NCI-H510A (cell line): ENCODE measurements at places on chromosomes 7 and 10.

GRCh38 chr7:106679153-106679931 is 18.4 kb upstream of the CCDC71L start:
- no peak for DNase-seq

GRCh38 chr10:51667678-51668335 is 31.6 kb downstream of the CSTF2T start:
- DNase-seq = no peak

GRCh38 chr7:158649279-158649678 is 55.3 kb downstream of the NCAPG2 start:
- no peak for DNase-seq

- no peak for DNase-seq
These were observed 607.7 kb downstream of the GALNT17 start for GRCh38 chr7:71739520-71740173.

- no peak for DNase-seq
These were observed 394.6 kb downstream of the SDK1 start for GRCh38 chr7:3695602-3696001.

GRCh38 chr7:135717693-135718092 is 10.3 kb downstream of the SLC13A4 start:
- no peak for DNase-seq

GRCh38 chr10:82576093-82576492 is 701.1 kb downstream of the NRG3 start:
- DNase-seq = no peak

DNA sequence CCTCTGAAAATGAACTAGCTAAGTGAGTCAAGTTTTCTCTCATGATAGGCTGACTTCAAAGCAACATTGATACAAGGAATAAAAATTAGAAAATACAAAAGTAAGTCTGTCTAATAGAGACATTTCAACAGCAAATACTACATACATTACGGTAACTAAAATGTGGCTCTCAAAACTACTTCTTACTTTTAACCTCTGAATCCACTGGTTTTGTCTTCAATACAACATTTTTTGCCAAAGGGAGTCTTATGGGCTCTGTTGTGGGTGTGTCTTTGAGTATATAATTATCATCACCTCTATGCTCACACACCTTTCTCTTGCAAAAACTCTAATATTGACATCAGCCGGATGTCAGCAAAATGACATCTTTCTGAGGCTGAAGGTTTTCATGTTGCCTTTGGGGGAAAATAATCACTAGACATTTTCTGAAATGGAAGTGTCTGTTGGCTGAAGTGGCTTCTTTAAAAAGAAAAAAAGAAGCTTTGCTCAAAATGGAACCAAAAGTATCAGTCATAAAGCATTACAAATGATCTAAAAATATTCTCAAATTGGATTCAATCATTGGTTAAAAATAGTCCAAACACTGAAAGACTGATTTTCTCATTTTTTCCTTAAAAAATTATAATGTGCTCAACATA is 41.8 kb upstream of the FAM133B start:
- no peak for DNase-seq

- DNase-seq = no peak
These were observed 316.1 kb downstream of the ADRA2A start for GRCh38 chr10:111392910-111393309.
